RPMI7951 (cell line): ENCODE measurements at places on chromosomes 5 and 9. TPM values are rescaled to one million over a fixed set of nuclear protein-coding genes. Genes with fewer than 3 reads are reported as not detected.
A peak's percentile ranks its signal among the peaks of the same experiment; 100 is the strongest.

PHAX gene
- total RNA-seq: 43.0 and 67.9 TPM in 2 replicates

CLK4 gene
- total RNA-seq: 13.9 TPM in 2 replicates

F2RL1 gene
- 6.8 and 8.6 TPM in 2 replicates for total RNA-seq

TMEM174 gene
- total RNA-seq: not detected in 2 replicates

C5orf52 gene
- total RNA-seq: not detected in 2 replicates

- DNase-seq: no peak
Observed at GRCh38 chr9:133421615-133422542, at the start of gene ADAMTS13. Gene ADAMTS13, plus strand, starts transcription at chr9:133422367. Its CDS starts 77 bp downstream, at chr9:133422444.

- DNase-seq: no peak
Observed at GRCh38 chr5:74052441-74053221, 426.6 kb downstream of the ARHGEF28 start.

DNA sequence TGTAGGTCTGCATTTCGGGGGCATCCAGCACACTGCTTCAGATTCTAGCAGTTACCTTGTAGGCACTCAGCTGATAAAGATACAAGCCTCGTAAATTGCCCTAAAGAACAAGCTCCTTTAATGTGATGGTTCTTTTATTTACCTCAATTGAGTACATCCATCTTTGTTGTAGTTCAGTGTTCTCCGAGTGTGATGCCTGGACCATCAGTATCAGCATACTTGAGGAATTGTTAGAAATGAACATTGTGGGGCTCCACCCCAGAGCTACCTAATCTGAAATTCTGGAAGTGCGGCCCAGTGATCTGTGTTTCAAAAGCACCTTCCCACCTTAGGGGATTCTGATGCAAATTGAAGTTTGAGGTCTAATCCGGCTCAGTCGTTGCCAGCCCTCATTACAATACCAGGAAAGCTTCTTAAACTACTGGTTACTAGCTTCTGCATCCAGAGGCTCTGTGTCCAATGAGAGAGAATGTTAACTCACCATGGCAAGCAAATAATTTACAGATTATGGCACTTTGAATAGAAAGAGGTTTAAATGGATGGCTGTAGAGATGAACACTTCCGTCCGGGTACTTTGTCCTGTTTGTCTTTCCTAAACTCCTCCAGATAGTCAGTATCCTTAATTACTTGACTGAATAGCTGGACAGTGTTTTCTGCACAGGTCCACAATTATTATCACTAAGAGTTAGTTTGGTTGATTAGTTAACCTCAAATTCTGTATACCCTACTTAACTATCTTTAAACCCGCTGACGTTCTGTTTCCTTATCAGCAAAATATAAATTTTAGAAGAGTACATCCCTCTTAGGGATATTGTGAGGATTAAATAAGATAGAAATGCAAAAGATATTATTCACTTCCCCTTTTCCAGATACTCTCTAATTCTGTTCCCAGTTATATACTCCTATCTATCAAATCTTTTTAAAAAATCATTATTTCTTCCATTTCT is 47.9 kb downstream of the RAI14 start:
- no peak for DNase-seq

GRCh38 chr9:87844506-87844905 is 38.2 kb upstream of the SPATA31E1 start:
- DNase-seq: no peak

GRCh38 chr5:29942089-29942488 is 1251.4 kb upstream of the CDH6 start:
- DNase-seq: no peak

- peak; percentile 28 for DNase-seq
Observed at GRCh38 chr5:149049371-149049781, 13.5 kb downstream of the SH3TC2 start.

GRCh38 chr5:138660051-138660572 is 84.9 kb upstream of the HSPA9 start:
- no peak for DNase-seq

- DNase-seq: no peak
Observed at GRCh38 chr9:134418354-134418753, 92.1 kb downstream of the RXRA start.

- no peak for DNase-seq
Observed at GRCh38 chr5:84265739-84266550, 118.7 kb downstream of the EDIL3 start.

DNA sequence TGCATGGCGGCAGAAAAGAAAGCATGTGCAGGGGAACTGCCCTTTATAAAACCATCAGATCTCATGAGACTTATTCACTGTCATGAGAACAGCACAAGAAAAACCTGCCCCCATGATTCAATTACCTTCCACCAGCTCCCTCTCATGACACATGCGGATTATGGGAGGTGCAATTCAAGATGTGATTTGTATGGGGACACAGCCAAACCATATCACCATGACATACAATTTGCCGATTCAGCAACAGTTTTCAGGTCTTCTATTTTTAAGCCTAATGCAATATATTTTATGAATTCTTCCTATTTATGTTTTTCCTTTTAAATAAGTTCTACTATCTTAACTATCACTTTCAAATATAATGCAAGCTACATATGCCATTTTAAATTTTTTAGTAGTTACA is 90.8 kb upstream of the CCDC152 start:
- DNase-seq: no peak

GRCh38 chr9:95724253-95724991 is 151.1 kb upstream of the ERCC6L2 start:
- peak; percentile 33 for DNase-seq

- DNase-seq: no peak
Observed at GRCh38 chr5:181189962-181190710, 14.9 kb downstream of the TRIM7 start.

- peak; percentile 50 for DNase-seq
Observed at GRCh38 chr5:55691265-55692105, 20.6 kb downstream of the SLC38A9 start.

DNA sequence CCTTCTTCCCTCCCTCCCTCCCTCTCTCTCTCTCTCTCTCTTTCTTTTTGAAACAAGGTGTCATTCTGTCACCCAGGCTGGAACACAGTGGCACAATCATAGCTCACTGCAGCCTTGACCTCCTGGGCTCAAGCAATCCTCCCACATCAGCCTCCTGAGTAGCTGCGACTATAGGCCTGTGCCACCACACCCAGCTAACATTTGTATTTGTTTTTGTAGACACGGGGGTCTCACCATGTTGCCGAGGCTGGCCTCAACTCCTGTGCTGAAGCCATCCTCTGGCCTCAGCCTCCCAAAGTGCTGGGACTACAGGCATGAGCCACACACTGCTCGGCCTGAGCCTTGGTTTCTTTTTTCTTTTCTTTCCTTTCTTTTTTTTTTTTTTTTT is 45.8 kb downstream of the PLPP7 start:
- no peak for DNase-seq

DNA sequence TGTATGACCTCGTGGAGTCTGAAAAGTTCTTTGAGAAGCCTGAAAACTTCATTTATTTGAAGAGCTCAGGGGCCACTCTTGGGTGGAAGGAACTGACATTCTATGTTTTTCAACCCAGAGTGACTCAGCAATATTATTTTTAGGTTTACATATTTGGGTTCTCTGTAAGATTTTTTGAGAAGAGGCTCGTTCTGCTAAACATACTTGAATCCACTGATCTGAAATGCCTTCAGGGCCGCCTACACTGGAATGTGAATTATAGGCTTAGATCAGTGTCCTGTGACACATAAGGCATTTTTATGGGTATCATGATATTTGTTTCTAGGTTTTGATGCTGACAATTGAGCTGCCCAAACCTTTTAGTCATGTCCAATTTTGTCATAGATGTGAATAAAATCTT is 86.2 kb downstream of the PSAT1 start:
- no peak for DNase-seq

- peak; percentile 10 for DNase-seq
Observed at GRCh38 chr9:26462213-26462612, 430.4 kb downstream of the CAAP1 start.

GRCh38 chr9:122464633-122465567 is 12.8 kb downstream of the OR1J1 start:
- DNase-seq: peak; percentile 86

DNA sequence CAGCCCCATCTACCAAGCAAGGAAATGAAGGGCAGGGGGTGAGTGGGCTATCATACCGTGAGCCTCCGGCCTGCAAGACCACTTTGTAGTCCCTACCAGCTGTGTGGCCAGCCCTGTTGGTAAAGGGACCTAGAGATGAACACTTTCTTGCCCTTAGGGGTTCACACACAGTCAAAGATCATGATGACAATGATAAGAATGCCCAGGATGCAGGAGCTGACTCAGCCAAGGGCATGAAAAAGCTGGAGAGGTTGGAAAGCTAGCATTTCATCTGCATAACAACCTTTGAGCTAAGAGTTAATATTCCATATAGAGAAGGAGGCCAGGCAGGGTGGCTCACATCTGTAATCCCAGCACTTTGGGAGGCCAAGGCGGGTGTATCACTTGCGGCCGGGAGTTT is 19.2 kb upstream of the FGFR4 start:
- peak; percentile 41 for DNase-seq

DNA sequence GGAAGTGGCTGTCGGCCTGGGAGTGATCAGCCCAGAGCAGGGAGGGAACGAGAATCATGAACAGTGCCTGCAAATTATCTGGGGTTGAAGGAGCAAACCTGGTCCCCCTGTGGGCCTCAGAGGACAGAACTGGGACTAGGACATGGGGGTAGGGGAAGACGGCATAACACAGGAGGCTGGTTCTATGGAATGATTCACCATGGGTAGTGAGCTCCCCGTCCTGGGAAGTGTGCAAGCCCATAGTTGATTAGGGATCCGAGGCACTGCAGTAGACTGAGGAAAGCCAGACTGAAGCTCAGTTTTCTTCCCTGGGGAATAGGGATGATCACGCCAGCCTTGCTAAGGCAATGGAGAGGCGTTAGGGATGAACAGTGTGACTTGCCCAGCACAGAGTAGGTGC is 5.6 kb downstream of the ADGRD2 start:
- DNase-seq: no peak
